ENCODE measurements at places on chromosomes 3 and 15.

- no peak for DNase-seq
Observed at GRCh38 chr3:66504850-66505641, 4.2 kb upstream of the LRIG1 start.

DNA sequence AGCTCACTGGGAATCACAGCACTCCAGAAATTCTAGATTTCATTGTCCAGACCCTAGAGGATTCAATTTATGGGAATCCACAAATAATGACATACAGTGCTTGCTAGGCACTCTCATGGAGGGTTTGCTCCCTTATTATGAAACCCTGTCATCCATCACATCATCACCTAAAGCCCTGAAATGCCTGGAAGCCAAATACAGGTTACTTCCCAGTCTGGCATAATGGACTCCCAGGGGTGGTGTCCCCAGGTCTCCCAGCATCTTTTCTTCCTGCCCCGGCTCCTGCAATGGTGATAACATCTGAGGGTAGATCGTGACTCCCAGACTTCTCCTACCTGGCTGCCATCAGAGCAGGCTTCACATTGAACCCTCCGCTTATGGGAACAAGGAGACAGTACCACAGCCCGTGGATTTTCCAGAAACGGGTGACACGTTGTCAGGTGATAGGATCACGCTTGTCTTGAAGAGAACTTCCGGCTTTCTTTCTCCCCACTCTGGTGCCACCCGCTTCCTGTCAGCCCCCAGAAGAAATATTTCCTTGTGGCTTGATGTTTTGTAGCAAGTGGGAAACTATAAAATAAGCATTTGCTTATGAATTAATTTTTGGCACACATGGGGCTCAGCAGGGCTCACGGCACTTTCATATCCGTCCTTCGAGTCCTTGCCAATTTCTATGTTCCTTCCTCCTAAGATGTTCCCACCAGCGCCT, 238.7 kb upstream of the BHLHE40 start:
- DNase-seq, result no peak

DNA sequence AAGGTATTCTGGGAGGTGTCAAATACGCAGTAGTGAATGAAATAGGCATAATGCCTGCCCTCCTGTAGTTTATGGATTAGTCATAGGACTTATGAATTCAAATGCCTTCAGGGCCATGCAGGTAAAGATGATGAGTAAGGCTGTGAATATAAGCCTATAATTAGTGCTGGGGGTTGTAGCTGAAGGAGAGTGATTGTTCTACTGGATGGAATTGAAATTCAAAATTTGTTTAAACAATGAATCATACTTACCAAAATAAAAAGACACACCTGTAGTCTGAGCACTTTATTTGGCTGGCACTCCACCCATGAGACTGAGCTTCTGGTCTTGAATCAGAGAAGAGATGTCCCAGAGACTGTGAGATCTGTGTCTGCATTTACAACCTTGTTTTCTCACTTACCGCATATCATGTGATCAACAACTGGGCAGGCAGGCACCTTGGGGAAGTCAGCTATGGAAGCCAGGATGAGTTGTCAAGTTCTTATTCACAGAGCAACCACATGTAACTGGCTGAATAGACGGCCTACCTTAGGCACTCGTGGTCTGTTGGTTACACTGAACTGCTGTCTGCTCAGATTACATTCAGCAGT, 291.8 kb downstream of the NAALADL2 start:
- DNase-seq, result no peak

DNA sequence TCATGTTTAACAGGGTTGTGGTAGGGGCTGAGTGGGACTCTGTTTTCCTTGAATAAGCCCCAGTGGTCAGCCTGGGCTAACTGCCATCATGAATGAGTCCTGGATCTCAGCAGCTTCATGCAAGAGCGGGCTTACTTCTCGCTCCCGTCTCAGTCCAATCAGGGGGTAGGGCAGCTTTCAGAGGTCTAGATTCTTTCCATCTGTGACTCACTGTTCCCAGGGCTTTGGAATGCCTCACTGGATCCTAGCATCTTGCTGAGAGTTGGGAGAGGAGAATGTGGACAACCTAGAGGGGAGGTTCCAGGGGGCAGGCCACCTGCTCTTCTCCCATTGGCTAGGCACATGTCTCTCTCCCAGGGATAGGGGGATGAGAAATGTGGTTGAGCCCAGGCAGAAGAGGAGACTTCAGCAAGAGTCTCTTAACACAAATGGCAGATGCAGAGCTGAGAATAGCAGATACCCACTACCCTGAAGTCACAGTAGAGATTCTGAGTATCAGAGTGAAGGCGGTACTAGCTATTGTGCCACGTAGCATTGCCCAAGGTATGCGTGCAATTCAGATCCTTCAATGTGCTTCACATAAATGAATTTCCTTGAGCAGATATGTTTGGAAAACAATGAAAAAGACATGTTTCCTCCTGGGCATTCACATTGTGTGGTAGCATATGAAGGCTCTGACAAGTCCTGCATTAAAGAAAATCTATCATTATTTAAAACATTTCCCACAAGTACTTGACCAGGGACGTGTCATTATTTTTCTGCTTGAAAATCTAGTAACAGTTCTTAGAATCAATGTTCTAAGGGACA, 257.7 kb upstream of the PROK2 start:
- no peak for DNase-seq

- no peak for DNase-seq
Observed at GRCh38 chr15:36784098-36784670, 204.8 kb downstream of the CDIN1 start.

GRCh38 chr15:59866642-59867041, 137.5 kb upstream of the FOXB1 start:
- no peak for DNase-seq

DNA sequence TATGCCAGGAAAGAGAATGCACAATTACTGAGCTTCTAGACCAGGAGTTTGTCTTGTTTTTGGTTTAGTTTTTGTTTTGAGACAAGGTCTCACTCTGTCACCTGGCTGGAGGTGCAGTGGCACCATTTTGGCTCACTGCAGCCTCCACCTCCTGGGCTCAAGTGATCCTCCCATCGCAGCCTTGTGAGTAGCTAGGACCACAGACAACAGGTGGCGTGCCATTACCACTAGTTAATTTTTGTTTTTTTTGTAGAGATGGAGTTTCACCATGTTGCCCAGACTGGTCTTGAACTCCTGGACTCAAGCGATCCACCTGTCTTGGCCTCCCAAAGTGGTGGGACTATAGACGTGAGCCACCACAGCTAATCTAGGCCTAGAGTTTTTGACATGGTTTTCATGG, 104.4 kb upstream of the CCDC54 start:
- DNase-seq, result no peak

Data from activated T-helper 1 cell treated with Interleukin-2 at 50 U/mL for 16 hours (primary cell).